ENCODE measurements at places on chromosomes 4 and X.

GRCh38 chrX:122055460-122055859 lies 1008.0 kb downstream of the GLUD2 start:
- DNase-seq: no peak

- DNase-seq: no peak
Observed at GRCh38 chr4:10762561-10762960, 78.0 kb upstream of the CLNK start.

DNA sequence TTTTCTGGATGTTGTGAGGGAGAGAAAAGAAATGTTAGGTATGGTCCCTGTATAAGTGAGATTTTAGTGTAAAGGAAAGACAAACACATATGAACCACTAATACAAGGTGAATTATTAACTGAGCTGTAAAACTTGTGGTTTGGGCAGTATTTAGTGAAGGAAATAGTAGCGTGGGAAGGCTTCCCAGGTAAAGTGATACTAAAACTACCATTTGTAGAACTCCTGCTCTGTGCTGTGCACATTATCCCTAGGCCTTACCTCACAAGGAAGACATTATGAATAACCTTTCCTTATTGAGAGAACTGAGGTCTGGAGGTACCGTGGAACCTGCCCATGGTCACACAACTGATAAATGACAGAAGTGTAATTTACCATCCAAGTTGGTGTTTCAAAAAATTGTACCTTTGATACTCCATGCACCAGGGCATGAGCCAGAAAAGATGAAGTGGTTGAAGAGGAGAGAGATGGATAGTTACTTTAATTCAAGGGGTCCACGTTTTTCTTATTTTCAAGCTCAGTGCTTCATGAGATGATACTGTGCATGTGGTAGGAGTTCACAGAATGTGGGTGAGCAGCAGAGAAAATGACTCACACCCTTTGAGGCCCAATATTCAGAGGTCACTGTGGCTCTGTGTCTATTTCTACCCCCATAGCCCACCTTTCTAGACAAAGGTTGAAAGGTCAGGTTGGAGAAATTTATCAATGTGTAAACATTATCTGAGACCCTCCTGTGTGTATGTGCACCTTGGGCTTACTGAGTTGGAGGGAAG lies 2.6 kb upstream of the VSIG4 start:
- DNase-seq: no peak

DNA sequence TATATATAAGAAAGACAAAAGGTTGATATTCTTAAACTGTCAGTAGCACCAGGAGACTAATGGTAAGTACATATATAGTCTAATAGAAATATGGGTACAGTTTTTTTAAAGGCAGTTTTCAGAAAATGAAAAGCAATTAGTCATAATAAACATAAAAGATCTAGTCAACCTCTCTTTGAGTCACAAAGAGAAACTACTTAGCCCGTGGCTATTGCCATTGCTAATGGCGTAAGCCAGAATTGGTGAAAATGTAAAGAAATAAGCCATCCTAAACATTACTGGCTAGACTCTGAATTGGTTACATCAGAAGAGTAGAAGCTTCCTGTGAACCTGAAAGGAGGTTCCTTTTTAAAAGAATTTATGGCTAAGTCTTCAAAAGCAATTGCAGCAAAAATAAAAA lies 668.7 kb upstream of the CPEB2 start:
- no peak for DNase-seq

GRCh38 chr4:2482693-2483092 lies 13.8 kb downstream of the RNF4 start:
- DNase-seq: no peak

GRCh38 chrX:121958886-121959285 lies 911.5 kb downstream of the GLUD2 start:
- DNase-seq: no peak

DNA sequence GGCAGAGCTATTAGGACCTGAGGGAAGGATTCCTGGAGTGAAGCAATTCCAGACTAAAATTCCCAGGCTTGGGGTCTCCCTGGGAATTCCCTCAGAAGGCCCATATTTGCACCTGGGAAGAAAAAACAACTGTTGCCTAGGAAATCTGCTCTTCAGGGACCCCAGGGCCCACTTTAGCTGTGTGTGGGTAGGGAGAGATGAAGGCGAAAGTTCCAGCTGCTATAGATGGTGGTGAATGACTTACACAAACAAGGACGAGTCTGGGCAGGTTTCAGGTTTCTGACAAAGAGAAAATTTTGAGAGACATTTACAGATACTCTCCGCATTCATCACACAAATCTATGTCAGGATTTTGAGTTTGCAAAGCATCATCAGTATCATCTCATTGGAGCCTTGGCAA lies 126.1 kb downstream of the GPC3 start:
- DNase-seq: no peak

DNA sequence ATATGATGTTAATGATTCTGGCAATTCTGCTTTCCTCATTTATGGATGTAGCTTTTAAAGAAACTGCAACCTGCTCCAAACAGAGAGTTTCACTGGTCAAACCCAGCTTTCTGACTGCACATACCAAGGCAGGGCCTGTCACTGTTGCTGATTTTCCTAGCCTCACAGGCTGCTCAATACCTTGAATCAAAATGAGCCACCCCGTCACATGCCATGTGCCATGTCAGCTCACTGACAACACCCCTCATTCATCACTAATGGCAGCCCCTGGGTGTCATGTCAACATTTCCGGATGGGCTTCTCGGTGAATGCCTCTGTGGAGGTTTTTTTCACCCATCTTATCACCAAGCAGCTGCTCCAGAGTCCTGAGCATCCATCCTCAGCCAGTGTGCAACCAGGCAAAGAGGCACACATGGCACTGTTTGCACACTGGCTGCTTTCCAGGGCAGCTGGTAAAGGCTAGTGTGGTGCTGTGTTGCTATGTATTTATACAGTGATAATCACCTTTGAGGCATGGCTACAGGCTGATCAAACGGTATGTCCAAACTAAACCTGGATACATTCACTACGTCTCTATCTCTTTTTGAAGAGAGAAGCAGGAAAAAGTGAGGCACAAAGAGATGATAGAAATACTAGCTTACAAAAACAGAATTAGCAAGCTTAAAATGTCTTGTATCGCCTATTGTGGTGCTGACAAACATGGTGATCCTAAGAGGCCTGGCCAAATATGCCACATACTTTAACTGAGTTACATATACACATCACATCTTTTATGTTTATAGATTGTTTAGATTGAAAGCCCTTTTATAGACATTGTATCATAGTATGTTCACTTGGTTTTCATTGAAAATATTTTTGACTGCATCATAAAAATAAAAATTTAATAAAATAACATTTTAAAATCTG lies 94.6 kb upstream of the INPP4B start:
- DNase-seq: no peak

- no peak for DNase-seq
Observed at GRCh38 chrX:54799046-54799445, 991 bp upstream of the ITIH6 start.

- no peak for DNase-seq
Observed at GRCh38 chr4:120353235-120353634, 286.6 kb upstream of the MAD2L1 start.

DNA sequence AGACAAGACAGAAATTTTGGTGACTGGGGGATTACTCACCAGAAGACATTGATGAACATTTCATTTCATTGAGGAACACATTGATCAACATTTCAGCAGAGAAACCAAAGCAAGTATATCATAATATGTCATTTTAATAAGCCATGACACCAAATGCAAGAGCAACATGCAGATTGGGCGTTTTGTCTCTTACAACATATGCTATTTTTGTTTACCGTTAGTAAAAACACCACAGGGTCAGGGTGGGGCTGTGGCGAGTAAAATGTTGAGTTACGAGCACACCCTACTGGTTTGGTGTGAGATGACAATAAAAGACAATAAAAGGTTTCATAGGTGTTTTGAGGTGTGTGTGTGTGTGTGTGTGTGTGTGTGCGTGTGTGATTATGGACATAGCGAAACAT lies 294.5 kb downstream of the PDGFC start:
- no peak for DNase-seq

DNA sequence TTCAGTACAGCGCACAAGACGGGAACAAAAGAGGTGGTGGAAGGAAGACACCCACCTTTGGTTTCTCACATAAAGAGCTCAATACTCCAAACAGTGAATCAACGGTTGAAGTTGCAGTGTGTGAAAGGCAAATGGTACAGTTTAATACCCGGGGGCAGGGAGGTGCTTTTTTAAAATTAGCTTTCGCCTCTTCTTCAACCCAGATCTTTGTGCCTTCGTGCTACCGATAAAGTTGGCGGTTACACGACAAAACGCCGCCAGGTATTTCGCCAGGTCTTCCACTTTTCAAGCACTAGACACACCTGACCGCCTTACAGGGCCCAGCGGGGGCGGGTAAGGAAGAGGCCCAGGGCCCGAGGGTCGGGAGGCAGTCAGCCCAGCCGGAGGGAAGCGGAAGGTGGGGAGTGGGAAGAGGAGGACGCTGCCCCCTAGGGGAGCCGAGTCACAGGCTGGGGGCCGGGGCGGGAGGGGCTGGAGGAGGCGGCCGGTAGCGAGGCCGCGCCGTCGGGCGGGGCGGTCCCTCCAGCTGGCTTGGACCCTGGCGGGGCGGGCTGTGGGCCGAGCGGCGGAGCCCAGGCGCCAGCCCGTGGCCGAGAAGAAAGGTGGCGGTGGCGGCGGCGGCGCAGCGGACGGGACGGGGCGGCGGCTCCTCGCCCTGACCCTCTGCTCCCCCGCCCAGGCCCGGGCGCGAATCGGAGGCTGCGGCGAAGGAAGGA lies 16.0 kb downstream of the UTP3 start:
- DNase-seq: peak; percentile 75

GRCh38 chr4:5781691-5782090 lies 70.7 kb downstream of the EVC start:
- peak; percentile 1 for DNase-seq

- no peak for DNase-seq
Observed at GRCh38 chrX:65635378-65635777, 32.1 kb upstream of the MSN start.

DNA sequence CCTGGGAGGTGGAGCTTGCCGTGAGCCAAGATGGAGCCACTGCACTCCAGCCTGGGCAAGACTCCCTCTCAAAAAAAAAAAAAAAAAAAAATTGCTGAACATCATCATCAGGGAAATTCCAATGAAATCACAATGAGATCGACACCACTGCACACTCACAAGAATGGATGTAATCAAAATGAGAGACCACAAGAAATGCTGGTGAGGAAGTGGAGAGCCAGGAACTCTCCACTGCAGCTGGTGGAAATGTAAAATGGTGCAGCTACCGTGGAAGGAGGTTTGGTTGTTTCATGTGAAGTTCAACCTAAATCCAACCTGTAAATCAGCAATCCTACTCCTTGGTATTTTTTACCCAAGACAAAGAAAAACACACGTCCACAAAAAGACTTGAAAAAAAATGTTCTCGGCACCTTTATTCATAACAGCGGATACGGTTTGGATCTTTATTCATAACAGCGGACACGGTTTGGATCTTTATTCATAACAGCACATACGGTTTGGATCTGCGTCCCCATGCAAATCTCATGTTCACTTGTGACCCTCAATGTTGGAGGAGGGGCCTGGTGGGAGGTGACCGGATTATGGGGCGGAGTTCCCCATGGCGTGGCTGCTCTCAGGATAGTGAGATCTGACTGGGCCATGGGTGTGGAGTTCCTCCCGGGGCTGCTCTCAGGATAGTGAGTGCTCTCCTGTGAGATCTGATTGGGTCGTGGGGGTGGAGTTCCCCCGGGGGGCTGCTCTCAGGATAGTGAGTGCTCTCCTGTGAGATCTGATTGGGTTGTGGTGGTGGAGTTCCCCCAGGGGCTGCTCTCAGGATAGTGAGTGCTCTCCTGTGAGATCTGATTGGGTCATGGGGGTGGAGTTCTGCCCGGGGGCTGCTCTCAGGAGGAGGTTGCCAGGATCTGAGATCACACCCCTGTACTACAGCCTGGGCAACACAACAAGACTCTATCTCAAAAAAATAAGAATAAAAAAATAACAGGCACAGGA lies 7.7 kb downstream of the GAK start:
- DNase-seq: no peak

GRCh38 chr4:154364066-154364845 lies 127.3 kb downstream of the DCHS2 start:
- DNase-seq: no peak

GRCh38 chr4:77652237-77652897 lies 46.7 kb downstream of the CXCL13 start:
- no peak for DNase-seq

DNA sequence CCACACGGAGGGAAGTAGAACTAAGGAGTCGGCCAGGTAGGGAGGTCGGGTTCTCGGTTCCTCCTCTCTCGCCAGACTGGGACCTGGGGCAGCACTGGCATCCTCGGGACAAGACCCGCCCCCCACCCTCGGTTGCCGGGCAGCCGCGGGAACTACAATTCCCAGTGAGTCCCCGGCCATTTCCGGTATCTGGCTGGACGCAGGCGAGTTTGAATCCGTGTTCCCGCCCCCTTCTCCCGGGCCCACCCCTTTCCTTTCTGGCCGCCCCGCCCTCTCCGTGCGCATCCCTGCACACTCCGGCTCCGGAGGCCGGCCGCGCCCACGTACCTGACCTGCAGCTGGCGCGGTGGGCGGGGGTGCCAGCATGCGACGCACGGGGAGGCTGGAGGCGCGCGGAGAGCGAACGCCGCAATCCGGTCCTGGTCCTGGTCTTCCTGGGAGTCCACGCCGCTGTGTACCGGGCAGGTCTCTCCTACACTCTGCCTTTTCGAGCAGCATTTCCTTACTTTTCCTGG lies 10.2 kb upstream of the DLG3 start:
- peak; percentile 78 for DNase-seq

DNA sequence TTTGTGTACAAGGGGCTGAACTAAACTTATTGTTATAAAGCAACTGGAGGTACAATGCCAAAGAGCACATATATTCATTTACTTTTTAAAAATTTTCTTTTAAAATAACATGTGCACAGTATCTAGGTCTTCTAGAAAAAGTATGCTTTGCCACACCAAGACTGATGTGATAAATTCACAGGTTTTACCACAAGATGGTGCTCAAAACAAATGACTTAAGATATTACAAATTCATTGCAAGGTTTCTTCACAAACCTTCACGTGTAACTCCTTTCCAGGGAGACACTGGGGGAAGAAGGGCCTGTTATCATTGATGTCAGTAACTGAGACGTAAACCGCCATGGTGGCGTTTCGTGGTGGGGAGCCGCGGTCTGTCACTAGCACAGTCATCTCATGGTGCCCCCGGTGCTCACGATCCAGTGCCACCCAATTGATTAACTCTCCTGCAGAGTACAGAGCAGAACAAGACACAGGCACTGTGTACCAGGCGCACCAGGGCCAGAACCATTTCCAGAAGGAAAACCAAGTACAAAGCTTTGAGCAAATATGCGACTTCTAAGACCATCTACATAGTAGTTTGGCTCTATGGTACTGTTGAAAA lies 162.2 kb downstream of the DCHS2 start:
- DNase-seq: no peak

DNA sequence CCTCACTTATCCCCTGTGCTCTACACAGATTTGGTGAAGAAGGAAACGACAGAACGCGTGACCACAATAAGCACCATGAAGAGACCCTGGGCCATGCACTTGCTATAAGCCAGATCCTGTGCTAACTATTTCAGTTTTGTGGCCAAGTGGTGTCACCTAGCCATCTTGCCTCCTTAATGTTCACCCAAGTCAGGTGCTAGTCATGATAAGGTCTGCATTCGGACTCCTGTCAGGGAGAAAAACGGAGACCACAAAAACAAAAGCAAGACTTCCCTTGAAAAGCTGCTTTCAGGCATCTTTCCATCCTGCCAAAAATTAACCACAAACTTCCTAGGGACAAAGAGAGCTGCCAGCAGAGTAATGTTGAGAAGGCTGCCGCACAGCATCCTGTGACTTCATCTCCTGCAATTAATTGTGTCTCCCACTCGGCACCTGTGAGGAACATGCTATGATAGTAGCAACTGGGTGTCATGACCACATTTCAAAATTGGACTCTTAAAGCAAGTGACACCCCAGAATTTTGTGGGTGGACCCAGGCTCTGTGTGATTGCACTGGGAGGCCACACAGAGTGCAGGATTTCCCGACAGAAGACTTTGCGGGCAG lies 8.8 kb upstream of the IDS start:
- no peak for DNase-seq
